ENCODE measurements at places on chromosomes 7 and 10.

GRCh38 chr10:56348101-56348500 lies 13.0 kb downstream of the ZWINT start:
- no peak overlapping the region for H3K27ac ChIP-seq
- H3K4me1 ChIP-seq = no peaks in the 10 kb centered on the region
- H3K36me3 ChIP-seq = no peaks in the 10 kb centered on the region
- H3K27me3 ChIP-seq = peaks cover 2% of the 10 kb centered on the region
- no peak for DNase-seq
- H3K4me3 ChIP-seq = no peak overlapping the region

GRCh38 chr10:14039968-14040668 lies 290.6 kb downstream of the FRMD4A start:
- no peaks in the 10 kb centered on the region for H3K36me3 ChIP-seq
- no peaks in the 10 kb centered on the region for H3K27me3 ChIP-seq
- DNase-seq = no peak
- no peak overlapping the region for H3K4me3 ChIP-seq
- H3K4me1 ChIP-seq = peaks cover 2% of the 10 kb centered on the region
- H3K27ac ChIP-seq = no peak overlapping the region

GRCh38 chr7:155166673-155167370 lies 96.7 kb downstream of the HTR5A start:
- H3K4me3 ChIP-seq = no peak overlapping the region
- no peak overlapping the region for H3K27ac ChIP-seq
- no peaks in the 10 kb centered on the region for H3K36me3 ChIP-seq
- DNase-seq = no peak

- peaks cover under 1% of the 10 kb centered on the region for H3K27me3 ChIP-seq
- DNase-seq = no peak
These were observed 2.2 kb upstream of the LMBR1 start for GRCh38 chr7:156895024-156895780.

GRCh38 chr10:130638991-130639390 lies 502.8 kb downstream of the GLRX3 start:
- no peak overlapping the region for H3K27ac ChIP-seq
- peaks cover 6% of the 10 kb centered on the region for H3K27me3 ChIP-seq
- no peaks in the 10 kb centered on the region for H3K36me3 ChIP-seq
- H3K4me3 ChIP-seq = no peak overlapping the region
- no peak for DNase-seq

GRCh38 chr7:125670926-125671572 lies 741.4 kb upstream of the POT1 start:
- no peaks in the 10 kb centered on the region for H3K36me3 ChIP-seq
- no peak overlapping the region for H3K4me3 ChIP-seq
- DNase-seq = no peak
- no peaks in the 10 kb centered on the region for H3K4me1 ChIP-seq

- no peak for DNase-seq
- H3K27me3 ChIP-seq = peaks cover 5% of the 10 kb centered on the region
- no peaks in the 10 kb centered on the region for H3K4me1 ChIP-seq
- no peaks in the 10 kb centered on the region for H3K36me3 ChIP-seq
These were observed 114.1 kb upstream of the PDLIM1 start for GRCh38 chr10:95404864-95405263.

DNA sequence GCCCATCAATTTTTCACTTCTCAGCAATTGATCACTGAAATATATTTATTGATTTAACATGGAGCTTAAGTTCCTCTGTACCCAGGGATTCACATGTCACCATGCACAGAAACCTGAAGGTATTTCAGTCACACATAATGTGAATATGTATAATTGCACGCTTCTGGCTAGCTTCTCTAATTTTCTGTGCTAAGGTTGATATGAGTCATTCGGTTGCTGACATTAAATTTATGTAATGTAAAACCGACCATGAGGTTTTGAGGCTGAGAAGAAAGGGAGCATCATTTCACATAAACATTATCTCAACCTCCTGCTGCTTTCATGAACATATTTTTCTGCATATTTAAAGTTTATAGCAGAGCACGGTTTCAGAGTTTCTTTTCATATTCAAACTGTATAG lies 381.0 kb upstream of the TPK1 start:
- no peak overlapping the region for H3K27ac ChIP-seq
- no peaks in the 10 kb centered on the region for H3K27me3 ChIP-seq
- no peaks in the 10 kb centered on the region for H3K4me1 ChIP-seq
- DNase-seq = no peak
- H3K36me3 ChIP-seq = no peaks in the 10 kb centered on the region

GRCh38 chr10:22340329-22341189 lies 4.7 kb upstream of the SPAG6 start:
- H3K27ac ChIP-seq = peak overlapping the region; percentile 88
- H3K36me3 ChIP-seq = no peaks in the 10 kb centered on the region
- peak overlapping the region; percentile 89 for H3K4me3 ChIP-seq
- H3K27me3 ChIP-seq = peaks cover 79% of the 10 kb centered on the region

GRCh38 chr10:121696854-121697253 lies 98.6 kb upstream of the FGFR2 start:
- no peak overlapping the region for H3K27ac ChIP-seq
- no peak overlapping the region for H3K4me3 ChIP-seq
- no peaks in the 10 kb centered on the region for H3K27me3 ChIP-seq
- DNase-seq = no peak
- no peaks in the 10 kb centered on the region for H3K4me1 ChIP-seq

DNA sequence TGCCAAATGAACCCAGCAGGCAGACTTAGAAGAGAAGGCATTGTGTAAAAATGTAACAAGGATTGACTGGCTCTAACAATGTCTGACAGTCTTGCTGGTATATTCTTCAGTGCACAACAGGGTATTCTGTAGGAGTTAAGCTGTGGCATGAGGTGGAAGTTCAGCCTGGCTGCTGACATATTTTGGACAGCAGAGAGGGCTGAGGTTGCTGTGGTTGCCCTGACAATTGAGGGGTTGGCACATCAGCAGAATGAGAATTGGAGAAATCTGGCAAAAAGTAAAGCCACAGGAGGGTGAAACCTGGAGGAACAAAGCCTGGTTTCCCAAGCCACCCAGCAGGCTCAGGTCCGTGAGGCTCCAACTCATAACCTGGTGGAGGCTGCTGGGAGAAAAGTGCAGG lies 220.2 kb downstream of the JAZF1 start:
- H3K27me3 ChIP-seq = peaks cover 12% of the 10 kb centered on the region
- H3K4me1 ChIP-seq = no peaks in the 10 kb centered on the region

DNA sequence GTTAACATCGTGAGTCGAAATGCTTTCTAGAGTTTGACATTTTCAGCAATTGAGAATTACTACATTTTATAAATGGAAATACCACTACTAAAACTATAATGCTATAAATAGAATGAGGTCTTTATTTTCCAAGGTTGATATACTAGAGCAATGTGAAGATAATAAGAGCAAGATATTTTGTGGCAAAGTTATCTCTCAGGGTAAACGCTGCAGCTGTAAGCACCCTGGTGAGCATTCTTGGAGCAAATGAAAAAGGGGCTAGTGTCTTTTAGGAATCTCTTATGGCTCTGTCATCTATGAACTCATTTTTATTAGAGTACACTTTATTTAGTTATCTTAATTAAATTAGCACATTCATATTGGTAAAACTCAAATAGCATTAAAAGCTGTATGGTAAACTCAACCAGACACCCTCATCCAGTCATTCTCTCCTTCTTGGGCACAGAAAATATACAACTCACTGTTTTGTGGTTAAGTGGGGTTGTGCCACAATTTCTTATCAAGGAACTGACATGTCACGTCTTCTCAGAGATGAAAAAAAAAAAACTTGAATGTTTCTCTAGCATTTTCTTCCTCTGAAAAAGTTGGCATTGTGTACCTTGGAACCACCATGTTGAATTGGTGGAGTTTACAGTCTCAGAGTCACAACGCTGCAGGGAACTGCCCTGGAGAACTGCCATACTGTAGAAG lies 289.5 kb upstream of the PFKP start:
- H3K4me1 ChIP-seq = no peaks in the 10 kb centered on the region
- no peak overlapping the region for H3K27ac ChIP-seq
- no peaks in the 10 kb centered on the region for H3K27me3 ChIP-seq
- H3K4me3 ChIP-seq = no peak overlapping the region
- DNase-seq = no peak
- no peaks in the 10 kb centered on the region for H3K36me3 ChIP-seq

DNA sequence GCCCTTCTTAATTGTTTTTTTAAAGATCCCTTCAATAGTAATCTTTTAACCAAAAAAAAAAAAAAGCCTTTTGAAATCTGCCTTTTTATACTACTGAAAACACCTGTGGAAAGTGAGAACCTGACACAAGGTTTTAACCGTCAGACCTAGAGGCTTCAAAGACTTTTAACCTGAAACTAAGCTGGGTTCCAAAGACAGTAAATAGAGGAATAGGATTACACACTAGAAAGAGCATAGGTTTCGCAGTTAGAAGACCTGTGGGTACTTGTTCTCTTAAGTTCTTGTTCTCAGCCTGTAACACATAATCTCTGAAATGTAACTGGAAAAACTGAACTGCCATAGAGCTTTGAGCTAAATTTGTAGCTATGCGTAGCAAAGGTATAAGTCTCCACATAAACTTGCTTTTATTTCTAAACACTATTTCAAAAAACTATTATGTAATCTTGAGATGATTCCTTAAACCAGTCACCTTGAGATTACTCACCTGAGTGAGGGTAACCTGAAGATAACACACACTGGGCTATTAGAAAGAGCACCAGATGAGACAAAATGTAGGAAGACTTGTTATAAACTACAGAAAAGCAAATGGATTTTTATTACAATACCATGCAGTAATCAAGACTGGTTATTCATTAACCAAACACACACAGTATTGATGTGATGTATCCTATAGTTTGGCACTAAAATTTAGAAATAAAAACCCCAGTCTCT lies 196.6 kb upstream of the FRMD4A start:
- peaks cover 37% of the 10 kb centered on the region for H3K36me3 ChIP-seq
- peaks cover 52% of the 10 kb centered on the region for H3K4me1 ChIP-seq
- H3K27me3 ChIP-seq = no peaks in the 10 kb centered on the region
- H3K27ac ChIP-seq = peak overlapping the region; percentile 11

DNA sequence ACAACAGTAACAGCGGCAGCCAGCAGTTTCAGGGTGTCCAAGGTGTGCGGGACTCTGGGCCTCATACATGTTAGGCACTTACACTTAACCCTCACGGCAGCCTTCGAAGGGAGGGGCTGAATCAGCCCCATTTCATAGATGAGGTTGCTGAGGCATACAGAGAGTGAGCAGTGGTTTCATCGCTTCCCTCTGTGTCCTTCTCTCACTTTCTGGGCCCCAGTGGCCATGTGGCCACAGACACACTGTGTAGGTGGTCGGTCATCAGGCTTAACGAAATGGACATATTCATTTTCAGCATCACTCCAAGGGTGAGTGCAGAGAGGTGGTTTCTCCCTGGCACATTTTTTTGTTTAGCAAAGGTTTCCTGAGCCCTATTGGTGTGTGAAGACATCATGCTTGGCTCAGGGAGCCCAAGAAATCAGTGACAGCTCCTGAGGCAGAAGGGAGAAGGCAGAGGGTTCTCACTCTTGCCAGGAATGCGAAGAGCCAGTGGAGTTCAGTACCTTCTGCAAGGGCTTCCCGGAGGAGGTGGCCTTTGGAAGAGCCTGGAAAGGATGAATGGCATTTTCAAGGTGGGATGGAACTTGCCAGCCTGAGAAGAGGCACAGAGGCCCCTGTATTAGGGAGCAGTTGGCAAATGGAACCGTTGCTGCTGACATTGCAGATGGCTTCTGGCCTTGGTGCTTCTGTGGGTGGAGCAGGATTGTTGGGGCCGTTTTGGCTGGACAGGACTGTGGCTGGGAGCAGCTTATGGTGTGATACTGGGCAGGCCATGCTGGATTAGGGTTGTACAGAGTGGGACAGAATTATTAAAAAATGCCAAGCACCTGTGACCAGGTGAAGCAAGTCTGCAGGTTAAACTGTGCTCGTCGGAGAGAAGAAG lies 61.7 kb upstream of the PPIF start:
- H3K4me1 ChIP-seq = peaks cover 45% of the 10 kb centered on the region
- peak overlapping the region; percentile 86 for H3K27ac ChIP-seq
- H3K4me3 ChIP-seq = peak overlapping the region; percentile 59
- peaks cover 5% of the 10 kb centered on the region for H3K36me3 ChIP-seq
- DNase-seq = no peak

- no peaks in the 10 kb centered on the region for H3K4me1 ChIP-seq
- no peak overlapping the region for H3K27ac ChIP-seq
- no peak for DNase-seq
- peaks cover 17% of the 10 kb centered on the region for H3K27me3 ChIP-seq
- H3K4me3 ChIP-seq = no peak overlapping the region
These were observed 258.2 kb downstream of the FRMD4A start for GRCh38 chr10:14072541-14072940.

GRCh38 chr10:31804352-31804810 lies 124.2 kb downstream of the ARHGAP12 start:
- peaks cover 5% of the 10 kb centered on the region for H3K4me1 ChIP-seq
- H3K27me3 ChIP-seq = no peaks in the 10 kb centered on the region
- H3K27ac ChIP-seq = no peak overlapping the region

DNA sequence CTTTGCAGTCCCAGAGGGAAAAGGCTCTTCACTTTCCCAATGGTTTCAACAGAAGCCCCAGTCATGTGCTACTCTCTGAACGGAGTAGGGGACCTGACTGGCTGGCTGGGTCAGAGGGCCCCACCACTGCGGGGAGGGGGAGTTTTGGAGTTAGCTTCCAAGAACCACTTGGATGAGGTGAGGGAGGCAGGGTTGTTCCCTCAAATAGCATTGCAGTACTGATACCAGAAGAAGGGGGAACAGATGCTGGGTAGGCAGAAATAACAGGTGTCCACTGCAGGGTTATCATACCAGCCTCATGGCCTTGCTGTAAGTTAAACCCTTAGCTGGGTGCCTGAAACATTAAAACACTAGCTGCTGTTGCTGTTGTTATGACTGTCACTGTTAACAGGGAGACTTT lies 131.3 kb downstream of the UBE2H start:
- peaks cover 2% of the 10 kb centered on the region for H3K4me1 ChIP-seq
- H3K36me3 ChIP-seq = no peaks in the 10 kb centered on the region
- H3K4me3 ChIP-seq = no peak overlapping the region
- no peak for DNase-seq

- H3K36me3 ChIP-seq = no peaks in the 10 kb centered on the region
- no peak for DNase-seq
- no peaks in the 10 kb centered on the region for H3K4me1 ChIP-seq
These were observed 106.2 kb upstream of the CACNA2D1 start for GRCh38 chr7:82549616-82550285.

GRCh38 chr7:44471850-44472249 lies 18.6 kb downstream of the NUDCD3 start:
- peaks cover 33% of the 10 kb centered on the region for H3K36me3 ChIP-seq
- no peak for DNase-seq
- no peaks in the 10 kb centered on the region for H3K27me3 ChIP-seq
- H3K27ac ChIP-seq = no peak overlapping the region

GRCh38 chr10:6868036-6868725 lies 288.1 kb upstream of the PRKCQ start:
- no peak overlapping the region for H3K4me3 ChIP-seq
- DNase-seq = no peak
- H3K27ac ChIP-seq = no peak overlapping the region
- H3K27me3 ChIP-seq = peaks cover 21% of the 10 kb centered on the region

DNA sequence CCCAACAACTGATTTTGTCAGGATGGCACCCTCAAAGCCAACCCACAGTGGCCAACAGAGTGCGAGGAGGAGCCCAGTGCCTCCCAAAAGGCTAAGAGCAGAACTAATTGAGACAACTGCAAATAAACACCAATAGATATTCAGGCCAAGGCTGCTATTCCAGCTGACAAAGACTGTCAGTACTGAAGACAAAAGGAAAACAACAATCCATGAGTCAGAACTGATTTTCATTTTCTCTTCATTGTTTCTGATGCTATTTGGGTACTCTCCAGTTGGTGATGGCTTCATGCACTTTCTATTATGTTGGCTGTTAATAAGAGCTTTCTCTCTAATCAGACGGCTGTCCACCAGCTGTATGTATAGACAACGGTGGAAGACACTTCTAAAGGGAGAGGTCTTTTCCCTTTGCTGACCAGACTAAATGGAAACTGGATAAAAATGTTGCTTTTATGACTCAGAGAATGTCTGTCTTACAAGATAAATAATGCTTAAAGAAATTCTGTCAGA lies 515.9 kb downstream of the PARD3 start:
- H3K27ac ChIP-seq = no peak overlapping the region
- H3K36me3 ChIP-seq = no peaks in the 10 kb centered on the region
- no peaks in the 10 kb centered on the region for H3K27me3 ChIP-seq
- no peak overlapping the region for H3K4me3 ChIP-seq
